ENCODE measurements at places on chromosomes 13 and 19. TPM values are rescaled to one million over a fixed set of nuclear protein-coding genes. Genes with fewer than 3 reads are reported as not detected.
A peak's percentile ranks its signal among the peaks of the same experiment; 100 is the strongest.

The LIM2 gene
- not detected for total RNA-seq

- DNase-seq = peak; percentile 59
Observed at GRCh38 chr19:40612831-40613689, 11.9 kb downstream of the LTBP4 start.

The NLRP11 gene
- 0.17 TPM for total RNA-seq

DNA sequence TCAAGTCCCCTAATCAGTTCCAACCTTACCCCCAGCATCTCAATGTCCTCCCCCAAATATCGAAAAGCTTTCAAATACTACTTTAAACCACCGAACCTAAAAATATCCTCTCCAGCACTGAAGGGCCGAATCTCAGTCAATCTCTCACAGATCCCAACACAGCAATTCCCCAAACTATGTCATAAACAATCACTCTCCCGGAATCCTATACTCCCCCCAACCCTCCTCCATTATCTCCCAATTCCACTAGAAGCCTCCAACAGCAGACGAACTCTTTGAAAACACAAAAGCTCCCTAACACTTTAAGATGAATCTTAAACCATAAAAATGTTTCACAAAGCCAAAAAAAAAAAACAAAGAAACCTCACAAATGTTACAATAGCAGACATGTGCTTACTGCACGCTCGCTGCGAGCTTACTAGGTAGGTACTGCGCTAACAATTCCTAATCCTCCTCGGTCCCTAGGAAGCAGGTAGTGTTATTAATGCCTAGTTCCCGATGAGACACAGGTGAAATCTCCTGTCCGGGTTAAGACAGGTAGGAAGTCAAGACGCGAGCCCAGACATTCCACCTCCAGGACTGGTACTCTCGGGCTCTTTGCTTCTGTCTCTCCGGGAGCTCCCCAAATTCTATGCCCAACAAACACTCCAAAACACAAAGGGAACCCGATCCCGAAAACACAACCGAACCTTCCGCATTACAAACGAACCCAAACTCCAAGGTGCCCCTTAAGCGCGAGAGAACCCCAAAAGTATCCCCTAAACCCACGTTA lies 14.2 kb downstream of the FBXO46 start:
- DNase-seq = peak; percentile 26

The SERP2 gene
- total RNA-seq = 3.7 TPM

Data from mucosa of gallbladder (tissue), 1 donor.